ENCODE measurements at places on chromosomes 2 and 18.

- DNase-seq: no peak
Measured at GRCh38 chr2:237507512-237507911, 20.5 kb downstream of the MLPH start.

- no peak for DNase-seq
Measured at GRCh38 chr2:141501752-141502151, 629.1 kb downstream of the LRP1B start.

- no peak for DNase-seq
Measured at GRCh38 chr2:112087346-112088020, 32.4 kb downstream of the TMEM87B start.

- DNase-seq: no peak
Measured at GRCh38 chr18:2316082-2316750, 255.1 kb downstream of the METTL4 start.

- no peak for DNase-seq
Measured at GRCh38 chr2:187853381-187853791, 299.2 kb upstream of the TFPI start.

DNA sequence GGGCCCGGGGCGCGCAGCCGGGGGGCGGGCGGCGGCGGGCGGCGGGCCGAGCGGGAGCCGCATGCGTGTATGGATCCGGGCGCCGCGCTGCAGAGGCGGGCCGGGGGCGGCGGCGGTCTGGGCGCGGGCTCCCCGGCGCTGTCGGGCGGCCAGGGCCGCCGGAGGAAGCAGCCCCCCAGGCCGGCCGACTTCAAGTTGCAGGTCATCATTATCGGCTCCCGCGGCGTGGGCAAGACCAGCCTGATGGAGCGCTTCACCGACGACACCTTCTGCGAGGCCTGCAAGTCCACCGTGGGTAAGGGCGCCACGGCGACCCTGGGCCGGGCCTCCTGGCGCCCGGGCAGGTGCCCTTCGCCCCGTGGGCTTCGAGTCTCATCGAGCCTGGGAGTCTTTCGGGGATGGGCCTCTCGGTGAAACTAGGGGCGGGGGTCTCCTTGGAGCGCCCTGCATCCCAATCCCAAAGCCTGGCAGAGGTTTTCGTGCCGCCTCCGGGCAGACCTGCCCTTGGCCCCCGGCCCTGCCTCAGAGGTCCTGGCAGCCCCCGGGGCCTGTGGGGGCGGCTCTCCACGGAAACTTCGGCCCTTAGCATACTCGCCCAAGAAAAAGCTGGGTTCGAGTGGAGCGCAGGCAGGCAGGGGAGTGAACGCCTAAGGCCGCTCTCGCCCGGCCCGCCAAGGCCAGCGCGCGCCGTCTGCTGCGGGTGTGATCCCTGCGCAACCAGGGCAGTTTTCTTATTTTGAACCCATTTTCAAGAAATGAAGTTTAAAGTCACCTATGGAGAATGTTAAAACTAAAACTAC lies 622 bp downstream of the RAB12 start:
- DNase-seq: no peak

DNA sequence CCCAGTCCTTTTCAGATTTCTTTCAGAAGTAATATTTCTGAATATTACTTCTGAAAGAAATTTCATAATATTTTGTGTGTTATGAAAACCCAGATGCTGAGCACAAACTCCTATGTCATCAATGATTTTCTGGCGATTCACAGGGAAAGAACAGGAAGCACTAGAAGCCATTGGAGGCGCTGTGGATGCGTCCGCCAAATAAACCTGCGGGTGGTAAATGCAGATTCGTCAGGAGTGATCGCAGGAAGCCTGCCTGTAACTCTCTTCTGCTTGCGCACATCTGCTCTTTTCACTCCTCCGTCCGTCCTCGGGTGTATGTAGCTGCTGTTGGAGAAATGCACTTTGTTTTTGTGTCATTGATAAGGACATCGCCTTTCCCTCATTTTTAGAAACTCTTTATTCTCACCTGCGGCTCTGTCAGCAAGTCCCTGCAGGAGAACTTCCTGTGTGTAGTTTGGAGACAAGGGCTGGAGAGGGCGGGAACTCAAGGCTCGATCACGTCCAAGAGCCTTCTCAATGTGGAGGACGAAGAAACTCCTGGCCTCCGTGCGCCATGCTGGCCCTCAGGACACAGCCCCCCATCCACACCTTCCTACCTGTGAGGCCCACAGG lies 483.8 kb downstream of the GALR1 start:
- no peak for DNase-seq

- DNase-seq: no peak
Measured at GRCh38 chr2:110103061-110103961, 12.3 kb downstream of the MALL start.

- peak; percentile 67 for DNase-seq
Measured at GRCh38 chr2:144515696-144516410, 4.1 kb downstream of the ZEB2 start.

All from CD4-positive, alpha-beta T cell treated with Interleukin-21 for 1 hour (primary cell).